ENCODE measurements at places on chromosomes 6 and 20. TPM values are rescaled to one million over a fixed set of nuclear protein-coding genes. Genes with fewer than 3 reads are reported as not detected.
A peak's percentile ranks its signal among the peaks of the same experiment; 100 is the strongest.

The CGA gene
- 0.54 TPM for polyA plus RNA-seq

GRCh38 chr6:161162722-161163121, 111.1 kb downstream of the AGPAT4 start:
- no peak for DNase-seq

The FILIP1 gene
- 45.4 TPM for polyA plus RNA-seq

DNA sequence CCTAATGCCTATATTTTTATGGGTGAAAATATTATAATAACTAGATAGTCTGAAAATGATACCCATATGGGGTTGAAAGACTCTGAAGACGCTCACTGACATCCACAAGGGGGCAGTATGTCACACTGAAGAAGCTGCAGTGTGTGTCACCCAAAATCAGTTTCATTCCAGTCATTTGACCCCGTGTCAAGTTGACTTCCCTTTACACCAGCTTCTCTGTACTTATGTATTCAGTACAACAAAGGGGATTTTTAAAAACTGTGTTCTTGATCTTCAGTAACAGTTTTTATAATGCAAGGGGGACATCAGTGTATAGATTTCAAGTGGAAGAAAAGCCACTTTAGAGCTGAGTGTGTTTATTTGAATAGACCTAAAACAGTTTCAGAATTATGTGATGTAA, 19.3 kb downstream of the FAXC start:
- peak; percentile 47 for DNase-seq

The SNAP25 gene
- polyA plus RNA-seq: 1.1 TPM

DNA sequence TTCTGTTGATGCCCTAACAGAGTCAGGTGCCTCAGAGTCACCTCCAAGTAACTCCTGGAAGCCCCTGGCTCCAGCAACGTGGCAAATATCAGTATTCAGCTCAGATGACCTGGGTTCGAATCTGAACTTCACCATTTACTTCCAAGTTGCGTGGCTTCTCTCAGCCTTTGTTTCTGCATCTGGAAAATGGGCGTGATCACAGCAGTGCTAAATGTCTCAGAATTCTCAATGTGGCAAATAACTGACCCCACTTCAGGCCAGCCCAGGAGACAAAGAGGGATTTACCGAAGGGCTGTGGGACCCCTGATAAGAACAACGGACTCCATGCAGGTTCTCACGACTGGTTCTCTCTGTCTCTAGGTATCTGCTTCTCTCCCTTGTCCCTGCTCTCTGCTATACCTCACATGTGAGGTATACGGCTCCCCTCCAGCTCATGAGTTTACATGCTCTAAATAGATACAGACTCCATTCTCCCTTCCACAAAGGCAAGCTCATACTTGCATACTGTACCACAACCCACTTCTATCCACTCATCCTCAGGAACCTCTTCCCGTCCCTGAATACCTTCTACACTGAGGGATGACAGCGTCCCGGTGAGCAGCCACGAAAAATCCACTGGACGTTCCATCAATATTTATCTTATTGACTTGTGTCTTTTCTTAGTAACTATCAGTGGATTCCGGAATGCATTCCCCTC, 84.1 kb downstream of the SNX5 start:
- DNase-seq: no peak

DNA sequence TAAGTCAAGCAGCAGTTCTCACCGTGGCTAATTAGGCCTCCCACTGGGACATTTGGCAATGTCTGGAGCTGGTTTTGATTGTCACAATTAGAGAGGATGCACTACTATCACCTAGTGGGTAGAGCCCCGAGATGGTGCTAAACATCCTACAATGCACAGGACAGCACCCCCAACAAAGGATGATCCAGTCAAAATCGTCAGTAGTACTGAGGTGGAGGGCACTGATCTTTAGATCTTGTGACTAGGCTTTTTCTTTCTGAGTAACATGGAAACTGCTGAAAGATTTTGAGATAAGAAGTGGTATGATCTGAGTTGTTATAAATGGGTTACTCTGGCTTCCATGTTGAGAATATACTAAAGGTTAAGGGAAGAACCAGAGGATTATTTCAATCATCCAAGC, 12.0 kb downstream of the UBD start:
- no peak for DNase-seq

GRCh38 chr6:52640170-52640569, 30.7 kb upstream of the TMEM14A start:
- no peak for DNase-seq

DNA sequence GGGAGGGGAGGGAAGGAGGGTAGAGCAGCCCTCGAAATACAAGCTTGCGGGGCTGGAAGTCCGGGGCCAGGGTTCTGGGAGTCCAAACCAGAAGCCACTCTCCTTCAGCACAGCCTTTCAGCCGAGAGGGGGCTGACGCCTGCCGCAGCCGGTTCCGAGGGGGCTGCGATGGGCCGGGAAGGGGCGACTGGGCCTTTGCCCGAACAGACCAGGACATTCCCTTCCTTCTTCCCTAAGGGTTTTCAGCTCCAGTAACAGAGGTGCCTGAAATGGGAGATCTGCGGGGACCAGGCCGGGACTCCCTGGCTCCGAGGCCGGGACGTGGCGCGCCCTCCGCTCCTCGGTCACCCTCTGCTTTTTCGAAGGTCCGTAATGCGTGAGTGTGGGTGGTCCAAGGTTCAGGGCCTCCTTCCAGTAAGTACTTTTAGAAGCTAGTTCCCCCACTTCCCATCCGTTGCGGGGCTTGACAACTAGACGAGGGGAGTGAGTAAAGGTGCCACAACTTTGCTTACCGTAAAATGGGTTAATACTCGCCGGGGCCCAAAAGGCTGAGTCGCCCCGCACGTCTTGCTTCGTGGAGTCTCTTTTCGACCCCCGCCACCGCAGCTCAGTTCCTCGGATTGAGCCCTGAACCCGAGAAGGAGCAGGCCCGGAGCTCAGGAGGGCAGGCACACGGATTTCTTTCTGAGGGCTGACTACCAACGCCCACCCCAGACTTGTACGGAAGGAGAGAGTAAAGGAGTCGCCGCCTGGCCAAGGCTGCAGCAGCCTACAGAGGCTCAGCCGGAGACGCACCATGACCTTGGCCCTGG, 2.9 kb upstream of the OLIG3 start:
- DNase-seq: no peak

GRCh38 chr20:5267092-5267491, 49.7 kb downstream of the PROKR2 start:
- no peak for DNase-seq

- no peak for DNase-seq
Observed at GRCh38 chr6:107542192-107542668, 52.3 kb downstream of the SOBP start.

The RIPPLY2 gene
- polyA plus RNA-seq: 0.23 TPM

DNA sequence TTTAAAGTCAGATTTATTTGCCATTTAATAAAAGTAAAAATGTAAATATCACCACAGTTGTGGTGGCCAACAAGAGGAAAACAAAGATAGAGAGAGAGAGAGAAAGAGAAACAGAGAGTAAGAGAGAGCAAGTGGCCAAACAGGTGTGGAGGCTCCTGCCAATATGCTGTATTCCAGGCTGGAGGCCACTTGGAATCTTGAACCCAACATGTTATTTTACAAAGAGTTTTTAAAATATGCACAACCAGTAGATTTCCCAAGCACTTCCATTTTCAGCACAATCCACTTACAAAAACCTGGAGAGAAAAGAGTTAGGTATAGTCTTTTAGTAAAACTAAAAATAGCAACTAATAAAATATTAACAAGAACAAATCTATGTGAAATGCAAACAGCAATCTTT, 1323.1 kb upstream of the CITED2 start:
- DNase-seq: no peak

The FIG4 gene
- 9.7 TPM for polyA plus RNA-seq

The BPI gene
- polyA plus RNA-seq: 0.52 TPM

DNA sequence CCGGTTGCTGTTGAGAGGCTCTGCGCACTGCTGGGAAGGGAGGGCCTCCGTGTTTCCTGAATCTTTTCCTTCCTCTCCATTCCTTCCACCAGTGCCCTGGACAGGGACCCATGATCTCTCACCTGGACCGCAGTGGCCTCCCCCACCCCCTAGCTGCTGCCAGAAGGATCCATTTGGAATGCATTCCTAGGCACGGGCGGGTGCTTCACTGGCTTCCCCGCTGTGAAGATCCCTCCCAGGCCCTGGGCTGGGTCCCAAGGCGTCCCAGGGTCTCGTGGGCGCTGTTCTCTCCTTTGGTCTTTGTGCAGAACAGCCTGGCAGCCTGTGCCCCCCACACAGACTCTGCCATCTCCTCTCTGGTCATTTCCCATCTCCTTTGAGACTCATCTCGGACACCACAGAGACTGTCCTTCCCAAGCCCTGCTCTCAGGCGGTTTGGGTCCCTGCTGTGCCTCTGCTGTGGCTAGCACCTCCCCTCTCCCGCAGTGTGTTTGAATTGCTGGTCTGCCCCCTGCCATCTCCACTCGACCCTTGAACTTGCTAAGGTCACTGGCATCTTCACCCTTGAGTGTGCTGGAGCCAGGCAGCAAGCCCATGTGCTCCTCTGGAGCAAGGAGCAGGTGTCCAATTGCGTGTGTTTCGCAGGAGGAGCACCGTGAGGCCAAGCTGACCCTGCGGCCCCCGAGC, 59.0 kb downstream of the TCP11 start:
- no peak for DNase-seq

GRCh38 chr20:35619196-35620095, 3.8 kb downstream of the SPAG4 start:
- peak; percentile 88 for DNase-seq

DNA sequence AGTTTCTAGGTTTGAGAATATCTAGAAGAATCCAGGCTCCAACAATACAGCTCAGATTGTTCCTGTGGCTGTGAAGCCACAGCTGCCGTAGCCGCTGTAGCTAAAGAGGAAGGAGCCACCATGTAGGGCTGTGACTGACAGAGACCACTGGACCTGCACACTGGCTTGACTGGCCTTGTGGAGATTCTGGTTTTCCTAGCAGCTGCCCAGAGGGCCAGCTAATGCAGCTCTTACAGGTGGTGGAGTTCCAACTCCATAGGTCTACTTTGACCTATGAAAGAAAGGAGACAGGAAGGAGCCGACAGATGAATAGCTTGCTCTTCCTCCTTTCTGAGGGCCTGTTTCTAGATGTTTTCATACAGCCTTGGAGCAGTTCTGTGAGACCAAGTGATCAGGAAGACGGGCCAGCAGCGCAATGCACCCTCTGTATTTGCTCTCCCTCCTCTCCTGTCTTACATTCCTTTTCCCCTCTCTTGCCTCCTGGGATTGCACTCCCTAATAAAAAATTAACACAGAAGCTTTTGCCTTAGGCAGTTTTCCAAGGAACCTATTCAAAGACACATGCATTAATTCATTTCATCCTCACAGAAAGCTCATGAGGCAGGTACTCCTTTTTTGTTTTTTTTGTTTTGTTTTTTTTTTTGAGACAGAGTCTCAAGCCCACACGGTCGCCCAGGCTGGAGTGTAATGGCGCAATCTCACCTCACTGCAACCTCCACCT, 51.8 kb upstream of the MYB start:
- DNase-seq: no peak

DNA sequence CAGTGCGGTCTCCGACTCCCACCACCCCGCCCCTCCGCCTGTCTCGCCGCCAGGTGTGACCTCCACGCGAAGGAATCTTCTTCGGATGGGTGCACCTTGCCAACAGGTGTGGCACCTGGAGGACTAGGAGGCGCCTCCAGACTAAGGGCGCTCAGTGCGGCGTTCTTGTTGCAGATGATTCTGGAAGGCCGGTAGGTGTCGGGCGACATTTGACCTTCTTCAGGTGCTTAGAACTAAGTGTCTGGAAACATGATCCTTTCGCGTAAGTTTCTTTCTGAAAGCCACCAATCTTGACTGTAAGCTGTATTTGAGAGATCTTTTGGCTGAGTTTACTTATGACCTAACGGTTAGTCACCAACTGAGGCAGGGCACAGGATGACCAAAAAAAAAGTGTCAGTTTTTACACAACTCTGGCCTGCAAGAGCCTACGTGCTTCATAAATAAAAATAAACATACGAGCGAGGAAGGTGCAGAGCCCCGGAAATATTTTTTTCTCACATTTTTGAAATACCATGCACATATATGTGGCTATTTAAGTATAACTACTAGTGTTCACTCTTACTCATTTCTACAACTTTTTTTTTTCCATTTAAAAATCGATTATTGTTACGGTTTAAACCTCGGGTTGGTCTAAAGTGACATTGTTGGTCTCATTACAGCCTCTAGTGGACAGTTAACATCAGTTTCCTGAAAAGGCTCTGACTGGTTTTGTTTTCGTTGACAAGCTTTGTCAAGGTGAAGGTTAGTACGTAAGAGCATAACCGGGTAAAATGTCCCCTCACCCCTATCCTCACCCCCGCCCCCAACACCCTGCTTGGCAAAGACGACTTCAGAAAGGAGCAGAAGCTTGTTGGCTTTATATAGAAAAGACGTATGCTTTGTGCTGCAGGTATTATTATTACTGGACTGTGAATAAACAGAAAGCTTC, 1.6 kb upstream of the ATXN1 start:
- peak; percentile 47 for DNase-seq

DNA sequence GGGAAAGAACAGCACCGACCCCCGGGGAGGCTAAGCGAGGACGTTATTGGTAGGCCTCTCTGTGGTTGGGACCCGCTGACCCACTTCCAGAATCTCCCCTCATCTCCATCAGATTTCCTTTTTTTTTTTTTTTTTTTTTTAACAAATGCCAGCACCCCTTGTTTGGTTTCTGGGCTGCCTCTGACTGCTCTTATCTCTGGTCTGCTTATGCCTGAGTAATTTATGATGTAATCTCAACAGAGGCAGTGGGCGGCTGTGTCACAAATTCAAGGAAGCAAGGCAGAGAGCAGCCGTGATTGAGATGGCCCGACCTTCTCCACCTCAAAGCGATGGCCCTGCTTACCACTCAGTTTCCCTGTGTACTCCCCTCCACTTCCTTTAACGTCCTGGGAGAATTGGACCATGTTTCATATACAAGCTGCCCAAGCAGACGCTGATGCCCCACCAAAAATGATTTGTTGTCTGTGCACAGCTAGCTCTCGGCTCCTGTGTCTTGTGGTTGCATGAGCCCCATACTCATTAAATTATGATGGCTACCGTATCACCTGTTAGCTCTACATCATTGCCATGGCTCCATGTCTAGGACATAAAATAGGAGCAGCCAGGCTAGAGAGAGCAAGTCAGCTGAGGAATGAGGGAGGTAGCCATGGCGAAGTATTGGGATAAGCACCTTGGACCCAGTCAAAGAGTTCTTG, 98.1 kb downstream of the ZNF217 start:
- DNase-seq: no peak

GRCh38 chr6:96864216-96865054, 27.2 kb upstream of the GPR63 start:
- DNase-seq: no peak

GRCh38 chr6:9520417-9521151, 894.3 kb downstream of the TFAP2A start:
- DNase-seq: no peak

The OR2H2 gene
- polyA plus RNA-seq: not detected

DNA sequence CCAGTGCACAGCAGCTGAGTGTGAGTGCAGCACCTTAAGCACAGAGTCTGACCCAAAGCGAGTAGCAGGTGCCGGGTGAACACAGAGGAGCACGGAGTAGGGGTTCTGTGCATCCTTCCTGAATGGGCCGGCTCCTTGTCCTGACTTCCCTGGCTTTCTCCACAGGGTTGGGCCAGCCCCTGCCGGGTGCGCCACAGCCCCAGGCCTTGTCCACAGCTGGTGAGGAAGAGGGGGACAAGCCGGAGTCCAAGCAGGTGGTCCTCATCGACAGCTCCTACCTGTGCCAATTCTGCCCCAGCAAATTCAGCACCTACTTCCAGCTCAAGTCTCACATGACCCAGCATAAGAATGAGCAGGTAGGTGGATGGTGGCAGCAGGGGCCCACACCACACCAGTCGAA, 34.9 kb downstream of the ZNF341 start:
- DNase-seq: no peak
